Body of pancreas (tissue), 4 donors: ENCODE measurements at places on chromosomes 4 and X.

- no peak for DNase-seq
These were observed 106.0 kb downstream of the LRBA start for GRCh38 chr4:150909116-150909515.

GRCh38 chrX:100643956-100644860, at the start of gene SRPX2:
Gene SRPX2, plus strand, starts transcription at chrX:100644199. Its CDS starts 2,124 bp downstream, at chrX:100646323.
- no peak for DNase-seq

GRCh38 chrX:17547658-17548057, 172.7 kb downstream of the NHS start:
- DNase-seq: peak; percentile 81

DNA sequence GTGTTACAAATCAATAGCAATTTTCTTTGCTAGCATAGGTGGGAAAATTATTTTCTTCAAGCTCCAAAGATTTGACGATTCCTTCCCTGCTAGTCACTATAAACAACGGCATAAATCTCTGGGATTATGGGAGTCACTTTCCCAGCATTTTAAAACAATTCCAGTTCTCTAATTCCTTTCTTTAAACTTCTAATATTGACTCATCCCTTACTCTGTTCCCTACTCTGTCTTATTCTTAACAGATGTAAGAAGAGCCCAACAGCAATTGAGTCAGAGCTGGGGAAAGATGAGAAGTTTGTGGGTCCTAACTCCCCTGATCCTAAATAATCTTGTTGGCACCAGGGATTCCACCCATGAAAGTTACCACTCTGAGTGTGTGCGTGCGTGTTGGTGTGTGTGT, 47.4 kb upstream of the IL21 start:
- no peak for DNase-seq

DNA sequence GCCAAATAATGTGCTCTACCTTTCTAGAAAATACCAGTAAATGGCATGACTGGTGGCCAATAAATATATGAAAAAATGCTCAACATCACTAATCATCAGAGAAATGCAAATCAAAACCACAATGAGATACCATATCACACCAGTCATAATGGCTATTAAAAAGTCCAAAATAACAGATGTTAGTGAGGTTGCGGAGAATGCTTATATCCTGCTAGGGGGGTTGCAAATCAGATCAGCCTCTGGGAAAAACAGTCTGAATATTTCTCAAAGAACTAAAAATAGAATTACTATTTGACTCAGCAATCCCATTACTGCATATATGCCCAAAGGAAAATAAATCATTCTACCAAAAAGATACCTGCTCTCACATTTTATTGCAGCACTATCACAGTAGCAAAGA, 115.1 kb downstream of the RASGEF1B start:
- no peak for DNase-seq

GRCh38 chr4:160927311-160927710, 1236.5 kb downstream of the FSTL5 start:
- no peak for DNase-seq

- DNase-seq: no peak
These were observed 636.3 kb upstream of the HTR2C start for GRCh38 chrX:113947548-113947947.

DNA sequence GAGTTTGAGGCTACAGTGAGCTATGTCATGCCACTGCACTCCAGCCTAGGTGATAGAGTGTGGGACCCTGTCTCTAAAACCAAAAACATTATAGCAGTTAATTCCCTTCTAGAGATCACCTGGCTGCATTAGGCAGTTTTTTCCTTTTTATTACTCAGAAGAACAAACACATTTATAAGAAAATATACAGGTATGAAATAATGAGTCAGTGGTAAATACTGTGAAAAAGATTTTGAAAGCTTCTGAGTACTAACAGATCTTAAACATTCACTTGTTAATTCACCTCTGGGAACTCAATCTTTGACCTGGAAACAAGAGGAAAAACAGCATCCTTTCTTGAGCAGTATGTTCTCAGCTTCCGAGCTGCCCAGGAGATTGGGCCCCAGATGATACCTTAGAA, 64.1 kb downstream of the UCHL1 start:
- DNase-seq: no peak

GRCh38 chr4:48137846-48138245, 3.8 kb upstream of the TXK start:
- DNase-seq: no peak

DNA sequence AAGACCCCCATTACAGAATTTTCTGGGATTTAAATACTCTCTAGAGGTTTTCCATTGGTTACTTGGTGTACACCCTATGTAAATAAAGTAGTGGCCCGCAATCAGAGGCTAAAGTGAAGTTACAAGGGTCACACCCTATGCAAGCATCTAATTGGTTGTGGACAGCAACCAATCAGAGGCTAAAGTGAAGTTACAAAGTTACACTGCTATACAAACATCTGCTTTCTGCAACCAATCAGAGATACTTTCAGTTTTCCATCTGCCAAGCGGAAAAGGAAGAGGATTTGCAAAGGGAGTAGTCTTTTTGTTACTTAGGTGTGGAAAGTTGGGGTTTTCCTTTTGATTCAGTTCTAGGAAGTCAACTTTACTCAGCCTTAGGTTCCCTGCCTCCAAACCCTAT, 2.0 kb upstream of the ATRX start:
- DNase-seq: no peak

DNA sequence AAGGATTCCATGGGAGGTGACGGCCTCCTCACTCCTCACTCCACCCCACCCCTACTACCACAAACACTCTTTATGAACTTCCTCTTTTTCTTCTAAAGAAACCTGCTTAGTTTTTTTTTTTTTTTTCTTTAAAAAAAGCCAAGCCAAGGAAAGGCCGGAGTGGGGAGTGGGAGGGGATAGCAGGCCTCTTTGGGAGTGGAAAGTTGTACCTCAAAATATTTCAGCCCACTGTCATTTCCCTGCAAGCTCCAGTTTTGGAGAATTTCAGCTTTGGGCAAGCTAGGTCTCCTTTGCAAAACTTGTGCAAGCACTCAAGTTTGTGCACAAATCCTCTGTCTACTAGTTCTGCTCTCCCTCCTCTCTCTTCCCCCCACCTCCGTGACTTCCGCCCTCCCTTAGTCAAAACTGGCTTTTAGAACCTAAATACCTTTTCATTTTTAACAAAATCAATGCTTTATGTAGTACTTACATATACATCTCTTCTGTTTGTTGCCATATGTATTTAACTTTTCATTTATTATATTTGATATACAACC, 512 bp upstream of the ANTXR2 start:
- no peak for DNase-seq
